NCI-H2081 treated with DMSO at 0.1 percent for 48 hours (cell line): ENCODE measurements at places on chromosomes 3 and 15.

- no peak for DNase-seq
These were observed 181.0 kb upstream of the PPP2R3A start for GRCh38 chr3:135784557-135784956.

- no peak for DNase-seq
These were observed 23.6 kb downstream of the HEG1 start for GRCh38 chr3:125032100-125032643.

DNA sequence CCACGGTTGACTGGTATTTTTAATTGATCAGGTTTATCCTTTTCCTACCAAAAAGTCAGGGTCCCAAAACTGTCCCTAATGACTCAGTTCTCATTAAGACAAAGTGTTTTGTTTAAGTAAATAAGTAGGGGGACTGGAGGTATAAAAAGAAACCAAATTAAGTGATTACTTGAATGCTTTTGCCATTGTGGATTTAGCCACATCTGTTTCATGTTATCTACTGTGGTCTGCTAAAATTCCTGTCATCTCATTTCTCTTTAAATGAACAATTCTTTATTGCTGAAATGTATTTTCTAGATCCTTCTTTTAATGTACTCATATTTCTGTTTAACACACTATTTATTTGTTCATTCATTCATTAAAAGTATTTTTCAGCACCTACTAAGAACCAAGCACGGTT lies 625.9 kb upstream of the ADAMTS9 start:
- no peak for DNase-seq

GRCh38 chr3:143538577-143538981 lies 309.7 kb downstream of the SLC9A9 start:
- DNase-seq: no peak

- no peak for DNase-seq
These were observed 51.5 kb upstream of the MEF2A start for GRCh38 chr15:99514306-99514705.

DNA sequence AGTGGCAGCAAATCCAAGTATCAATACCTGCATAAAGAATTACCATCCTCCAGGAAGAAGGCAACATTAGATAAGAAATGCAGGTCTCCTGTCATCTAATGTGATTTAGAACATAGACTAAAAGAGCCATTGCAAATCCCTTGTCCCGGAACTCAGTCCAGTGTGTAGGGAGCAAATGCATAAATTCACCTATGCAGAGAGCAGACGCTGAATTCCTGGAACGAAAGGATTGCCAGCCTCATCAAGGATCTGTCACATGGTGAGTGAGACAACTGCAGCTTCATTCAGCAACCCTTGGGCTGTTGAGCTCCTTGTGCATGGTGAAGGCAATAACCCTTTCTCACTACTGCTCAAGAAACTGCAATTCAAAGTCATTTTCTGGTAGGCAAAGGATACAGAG lies 696.8 kb upstream of the CFAP20DC start:
- DNase-seq: no peak

DNA sequence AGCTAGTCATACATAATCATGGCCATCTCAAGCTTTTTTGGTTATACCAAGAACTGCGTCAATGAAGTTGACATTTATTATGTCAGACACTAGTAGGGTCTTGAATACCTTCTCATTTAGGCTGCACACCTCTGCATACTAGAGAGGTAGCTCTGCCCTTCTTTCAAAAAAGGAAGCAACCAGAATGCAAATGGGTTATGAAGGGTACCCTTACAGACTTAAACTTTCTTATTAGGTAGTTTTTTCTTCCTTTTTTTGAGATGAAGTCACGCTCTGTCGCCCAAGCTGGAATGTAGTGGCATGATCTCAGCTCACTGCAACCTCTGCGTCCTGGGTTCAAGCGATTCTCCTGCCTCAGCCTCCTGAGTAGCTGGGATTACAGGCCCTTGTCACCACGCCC lies 3.3 kb downstream of the PCNP start:
- DNase-seq: no peak

- no peak for DNase-seq
These were observed 27.6 kb downstream of the PLXNB1 start for GRCh38 chr3:48402281-48402732.

GRCh38 chr3:152682477-152682876 lies 152.5 kb upstream of the P2RY1 start:
- DNase-seq: no peak

DNA sequence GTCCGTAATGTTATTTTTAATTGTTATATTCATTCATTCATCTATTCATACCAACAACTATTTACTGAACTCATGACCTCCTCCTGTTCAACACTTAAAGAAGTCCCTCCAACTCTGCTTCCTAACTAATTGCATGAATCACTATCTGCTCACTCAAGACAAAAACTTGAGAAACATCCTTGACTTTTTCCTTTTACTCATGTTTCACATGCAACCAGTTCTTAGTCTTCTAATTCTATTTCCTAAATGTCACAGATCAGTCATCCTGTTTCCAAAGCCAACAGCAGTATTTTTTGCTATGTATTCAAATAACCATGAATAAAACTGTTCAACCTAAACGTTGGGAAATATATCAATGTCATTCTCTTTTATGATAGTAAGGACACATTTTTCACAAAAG lies 124.6 kb upstream of the GBE1 start:
- DNase-seq: no peak

DNA sequence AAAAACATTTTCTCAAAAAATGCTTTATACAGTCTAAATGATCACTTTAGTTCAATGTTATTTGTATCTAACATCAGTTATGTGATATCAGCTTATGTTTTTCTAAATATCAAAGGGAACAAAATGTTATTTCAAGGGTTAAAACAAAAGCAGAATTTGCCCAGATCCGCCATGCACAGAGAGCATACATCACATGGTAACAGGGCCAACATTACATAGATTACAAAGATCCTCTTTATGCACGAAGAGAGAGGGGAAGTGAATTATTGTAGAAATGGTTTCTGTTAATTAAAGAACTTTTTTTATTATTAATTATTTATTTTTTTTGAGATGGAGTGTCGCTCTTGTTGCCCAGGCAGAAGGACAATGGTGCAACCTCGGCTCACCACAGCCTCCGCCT lies 100.8 kb upstream of the MME start:
- no peak for DNase-seq

- no peak for DNase-seq
These were observed 855 bp upstream of the ABHD5 start for GRCh38 chr3:43689766-43690399.

- DNase-seq: no peak
These were observed 1.7 kb downstream of the BNC1 start for GRCh38 chr15:83282776-83283137.

DNA sequence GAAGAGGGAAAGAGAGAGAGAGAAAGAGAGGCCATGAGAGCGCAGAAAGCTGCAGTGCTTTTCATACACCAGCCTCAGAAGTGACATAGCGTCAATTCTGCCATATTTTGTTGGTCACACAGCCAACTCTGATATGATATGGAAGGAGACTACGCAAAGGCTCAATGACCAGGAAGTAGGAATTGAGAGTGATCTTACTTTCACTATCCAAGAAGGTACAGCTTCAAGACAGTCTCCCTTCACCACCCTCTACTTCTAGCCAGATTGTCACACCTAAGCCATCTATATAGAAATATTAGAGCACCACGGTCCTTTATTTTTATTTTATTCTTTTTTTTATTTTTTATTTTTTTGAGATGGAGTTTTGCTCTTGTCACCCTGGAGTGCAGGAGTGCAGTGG lies 21.1 kb downstream of the PARP15 start:
- no peak for DNase-seq

- DNase-seq: no peak
These were observed 35.2 kb downstream of the MYZAP start for GRCh38 chr15:57626713-57627440.

GRCh38 chr15:43796566-43796965 lies 3.5 kb downstream of the SERINC4 start:
- no peak for DNase-seq
